ENCODE measurements at places on chromosomes 2 and 18. TPM values are rescaled to one million over a fixed set of nuclear protein-coding genes. Genes with fewer than 3 reads are reported as not detected.

ERFE gene
- total RNA-seq: 2.4 TPM

VWC2L gene
- total RNA-seq: not detected

SLC14A1 gene
- total RNA-seq: not detected

KYNU gene
- 4.4 TPM for total RNA-seq

SGPP2 gene
- total RNA-seq: 0.48 TPM

ELOA2 gene
- not detected for total RNA-seq

NEB gene
- total RNA-seq: 1.9 TPM

RESP18 gene
- not detected for total RNA-seq

CYP1B1 gene
- total RNA-seq: 177 TPM

CFAP65 gene
- total RNA-seq: not detected

CNNM4 gene
- total RNA-seq: 7.5 TPM

MREG gene
- 0.32 TPM for total RNA-seq

IL36A gene
- total RNA-seq: not detected

SPP2 gene
- not detected for total RNA-seq

EHD3 gene
- 36.4 TPM for total RNA-seq

GNLY gene
- 0.24 TPM for total RNA-seq

CIB4 gene
- not detected for total RNA-seq

MSGN1 gene
- not detected for total RNA-seq

SLC5A7 gene
- not detected for total RNA-seq

ZNF516 gene
- total RNA-seq: 47.7 TPM

CRYBA2 gene
- not detected for total RNA-seq

TUBB8B gene
- total RNA-seq: not detected

CYP27C1 gene
- 0.48 TPM for total RNA-seq

DPP10 gene
- total RNA-seq: 2.6 TPM

NCOA1 gene
- total RNA-seq: 18.9 TPM

IMPA2 gene
- 18.5 TPM for total RNA-seq

CRYGD gene
- total RNA-seq: not detected

KCNK3 gene
- 3.9 TPM for total RNA-seq

ZNF513 gene
- 5.9 TPM for total RNA-seq

STPG4 gene
- total RNA-seq: not detected

CFC1B gene
- total RNA-seq: not detected

MC4R gene
- not detected for total RNA-seq

ZNF512 gene
- total RNA-seq: 27.9 TPM

CFAP210 gene
- not detected for total RNA-seq

GPAT2 gene
- 4.9 TPM for total RNA-seq

IHH gene
- not detected for total RNA-seq

TCF7L1 gene
- total RNA-seq: 1.4 TPM

HOXD1 gene
- not detected for total RNA-seq

TMBIM1 gene
- total RNA-seq: 102 TPM

FAM124B gene
- 0.26 TPM for total RNA-seq

TSN gene
- 38.3 TPM for total RNA-seq

LRRFIP1 gene
- total RNA-seq: 18.6 TPM

CNDP1 gene
- not detected for total RNA-seq
